NCI-H1436 (cell line): ENCODE measurements at places on chromosomes 16 and 17.

DNA sequence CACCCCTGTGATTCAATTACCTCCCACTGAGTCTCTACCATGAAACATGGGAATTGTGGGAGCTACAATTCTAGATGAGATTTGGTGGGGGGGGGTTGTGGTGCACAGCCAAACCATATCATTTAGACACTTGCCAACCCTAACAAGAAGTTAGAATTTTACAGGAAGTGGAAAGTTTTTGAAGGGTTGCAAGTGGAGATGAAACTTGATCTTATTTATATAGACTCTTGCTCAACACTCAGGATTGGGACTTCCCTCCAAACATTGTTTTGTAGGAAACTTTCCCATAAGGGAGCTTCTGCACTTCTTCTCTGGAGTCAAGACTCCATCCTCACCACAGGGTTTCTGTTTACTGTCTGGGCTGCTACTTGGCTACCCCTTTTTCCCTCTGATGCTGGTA lies 266.7 kb upstream of the CDH11 start:
- DNase-seq: no peak

GRCh38 chr16:64440421-64440831 lies 681.4 kb downstream of the CDH11 start:
- no peak for DNase-seq

DNA sequence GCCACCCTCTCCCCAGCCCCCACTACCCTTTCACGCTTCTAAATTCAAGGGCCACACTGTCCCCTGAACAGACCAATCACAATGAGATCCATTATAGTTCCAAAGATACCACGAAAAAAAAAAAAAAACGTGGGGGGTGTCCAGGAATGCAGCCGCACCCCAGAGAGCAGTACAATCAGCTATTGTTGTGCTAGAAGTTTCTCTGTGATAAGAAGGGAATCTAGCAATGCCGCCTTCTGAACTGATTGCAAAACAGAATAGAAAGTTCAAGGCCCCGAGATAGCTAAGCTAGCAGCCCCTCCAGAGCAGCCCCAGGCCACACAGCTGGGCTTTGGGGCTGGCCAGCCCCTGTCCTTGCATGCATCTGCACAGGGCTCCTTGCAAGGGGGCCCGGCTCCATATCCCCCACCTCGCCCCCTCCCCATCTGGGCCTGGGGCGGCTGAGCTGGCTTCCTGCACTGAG lies 86.9 kb upstream of the CBX4 start:
- DNase-seq: no peak

GRCh38 chr16:21071741-21072140 lies 78.9 kb downstream of the DNAH3 start:
- DNase-seq: no peak

- no peak for DNase-seq
Observed at GRCh38 chr16:23129686-23130085, 19.6 kb downstream of the USP31 start.

DNA sequence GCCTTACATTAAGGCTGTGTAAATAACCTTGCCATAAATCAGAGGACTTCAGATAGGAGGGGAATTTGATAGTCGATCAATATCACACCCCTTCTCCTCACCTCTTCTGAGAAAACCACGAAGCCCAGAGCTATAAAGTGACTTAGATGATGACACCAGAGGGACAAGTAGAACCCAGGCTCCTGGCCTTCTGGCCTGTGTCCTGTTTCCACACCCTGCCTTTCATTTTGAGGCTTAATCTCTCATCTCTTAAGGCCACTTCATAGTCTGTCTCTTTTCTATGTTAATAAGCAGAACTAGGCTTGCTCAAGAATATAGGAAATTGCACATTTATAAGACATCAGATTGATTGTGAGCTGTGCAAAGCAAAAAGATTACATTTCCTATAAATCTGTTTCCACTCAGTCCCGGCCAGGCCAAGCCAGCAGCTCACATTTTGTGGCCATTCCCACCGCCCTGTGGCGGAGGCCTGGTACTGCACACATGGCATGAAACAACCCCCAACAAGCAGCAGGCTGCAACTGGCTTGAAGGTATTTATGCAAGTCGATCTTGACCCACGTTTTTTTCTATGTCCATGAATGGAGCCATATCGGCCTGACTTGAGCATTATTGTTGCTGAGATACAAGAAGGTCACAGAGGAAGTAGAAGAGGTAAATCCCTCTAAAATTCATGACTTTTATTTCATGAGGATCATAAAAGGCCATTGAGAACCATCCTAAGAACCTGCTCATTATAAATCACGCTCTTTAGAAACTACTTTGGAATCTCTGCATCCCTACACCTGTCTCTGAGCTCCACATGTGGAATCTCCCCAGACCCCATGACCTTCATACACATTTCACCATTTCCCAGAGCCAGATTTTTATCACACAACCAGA lies 93.7 kb downstream of the PMP22 start:
- DNase-seq: no peak

DNA sequence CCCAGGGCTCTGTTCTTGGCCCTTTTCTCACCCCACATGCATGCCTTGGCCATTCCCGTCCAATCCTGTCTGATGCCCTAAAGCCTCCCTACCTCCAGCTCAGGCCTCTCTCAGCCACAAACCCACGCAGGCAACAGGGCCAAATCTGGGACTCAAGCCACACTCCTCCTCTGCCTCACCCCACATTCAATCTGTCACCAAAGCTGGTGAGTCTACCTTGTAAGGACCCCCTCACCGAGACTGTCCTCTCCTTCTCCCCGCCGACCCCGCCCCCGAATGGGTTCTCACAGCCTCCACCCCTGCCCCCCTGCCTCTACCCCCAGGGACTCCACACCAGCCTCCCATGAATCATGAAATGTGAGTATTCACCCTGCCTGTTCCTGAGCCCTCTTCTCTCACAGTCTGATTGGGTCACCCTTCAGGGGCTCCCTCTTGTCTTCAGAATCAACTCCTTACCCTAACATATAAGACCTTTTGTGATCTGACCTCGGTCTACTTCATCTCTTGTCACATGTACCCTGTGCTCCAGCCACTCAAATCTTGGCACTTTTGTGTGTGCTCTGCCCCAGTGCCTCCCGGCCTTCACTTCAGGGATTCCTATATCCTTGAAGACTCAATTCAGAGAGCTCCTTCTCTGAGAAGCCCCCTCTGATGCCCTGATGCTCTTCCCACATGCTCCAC lies 10.7 kb downstream of the EPOP start:
- no peak for DNase-seq

DNA sequence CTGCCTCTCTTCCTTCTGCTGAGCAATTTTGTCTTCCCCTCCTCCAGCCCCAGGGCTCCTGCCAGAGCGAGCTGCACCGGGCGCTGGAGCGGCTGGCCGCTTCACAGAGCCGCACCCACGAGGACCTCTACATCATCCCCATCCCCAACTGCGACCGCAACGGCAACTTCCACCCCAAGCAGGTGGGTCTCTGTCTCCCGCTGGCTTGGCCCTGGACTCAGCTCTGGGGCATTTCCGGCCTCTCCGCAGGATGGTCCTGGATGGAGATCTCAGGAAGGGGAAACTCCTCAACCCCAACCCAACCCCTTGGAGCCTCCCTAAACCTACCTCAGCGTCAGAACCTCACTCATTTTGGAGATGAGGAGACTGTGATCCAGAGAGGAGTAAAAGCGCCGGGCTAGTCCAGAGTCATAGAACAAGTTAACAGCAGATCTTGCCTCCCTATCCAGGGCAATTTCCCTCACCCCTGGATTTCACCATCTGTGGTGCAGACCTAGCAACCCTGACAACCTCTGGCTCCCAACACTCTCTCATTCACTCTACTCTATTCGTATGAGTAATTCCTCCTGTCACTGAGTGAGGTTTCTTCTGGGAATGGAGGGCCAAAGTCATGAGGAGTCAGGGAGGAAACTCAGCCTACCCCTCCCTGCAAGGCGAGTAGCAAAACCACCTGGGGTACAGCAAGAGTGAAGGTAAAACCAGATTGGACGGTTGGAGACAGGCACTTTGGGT lies 10.8 kb downstream of the IGFBP4 start:
- no peak for DNase-seq

GRCh38 chr17:41687828-41688640 lies 651 bp upstream of the EIF1 start:
- peak; percentile 79 for DNase-seq

GRCh38 chr17:4897198-4897687 lies 2.1 kb upstream of the C17orf107 start:
- no peak for DNase-seq

DNA sequence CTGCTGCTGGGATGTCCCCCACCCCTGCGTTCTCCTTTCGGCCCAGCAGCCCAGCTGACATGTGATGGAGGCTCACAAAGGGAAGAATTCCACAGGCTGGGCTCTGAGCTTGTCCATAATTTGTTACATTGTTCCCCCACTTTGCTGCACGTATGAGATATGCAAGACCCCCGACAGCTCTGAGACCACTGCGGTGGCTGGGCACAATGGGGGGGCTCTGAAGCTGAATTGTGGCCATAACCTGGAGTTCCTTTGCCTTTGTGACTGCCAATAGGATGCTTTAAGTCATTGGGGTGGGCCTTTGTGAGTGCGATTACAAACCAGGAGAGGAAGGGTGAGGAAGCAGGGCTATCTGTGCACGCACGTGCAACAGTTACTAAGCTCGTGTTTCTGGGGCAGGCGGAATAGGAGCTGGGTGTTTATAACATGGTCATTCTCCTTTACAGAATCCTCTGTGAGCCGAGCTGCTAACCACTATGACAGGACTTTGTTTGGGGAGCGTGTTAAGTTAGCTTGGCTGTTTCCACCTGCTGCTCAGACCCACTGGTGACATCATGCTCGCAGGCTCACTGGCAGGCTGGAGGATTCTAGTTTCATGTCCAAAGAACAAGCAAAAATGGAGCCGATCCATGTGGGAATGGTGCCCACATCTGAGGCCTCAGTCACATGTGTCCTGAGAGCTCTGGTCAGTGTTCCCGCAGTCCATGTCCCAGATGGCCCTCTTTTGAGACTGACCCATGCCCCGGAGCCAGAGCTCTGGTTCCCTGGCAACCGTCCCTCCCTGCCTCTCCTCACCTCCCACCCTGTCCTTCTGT lies 208.3 kb upstream of the SALL1 start:
- DNase-seq: no peak

DNA sequence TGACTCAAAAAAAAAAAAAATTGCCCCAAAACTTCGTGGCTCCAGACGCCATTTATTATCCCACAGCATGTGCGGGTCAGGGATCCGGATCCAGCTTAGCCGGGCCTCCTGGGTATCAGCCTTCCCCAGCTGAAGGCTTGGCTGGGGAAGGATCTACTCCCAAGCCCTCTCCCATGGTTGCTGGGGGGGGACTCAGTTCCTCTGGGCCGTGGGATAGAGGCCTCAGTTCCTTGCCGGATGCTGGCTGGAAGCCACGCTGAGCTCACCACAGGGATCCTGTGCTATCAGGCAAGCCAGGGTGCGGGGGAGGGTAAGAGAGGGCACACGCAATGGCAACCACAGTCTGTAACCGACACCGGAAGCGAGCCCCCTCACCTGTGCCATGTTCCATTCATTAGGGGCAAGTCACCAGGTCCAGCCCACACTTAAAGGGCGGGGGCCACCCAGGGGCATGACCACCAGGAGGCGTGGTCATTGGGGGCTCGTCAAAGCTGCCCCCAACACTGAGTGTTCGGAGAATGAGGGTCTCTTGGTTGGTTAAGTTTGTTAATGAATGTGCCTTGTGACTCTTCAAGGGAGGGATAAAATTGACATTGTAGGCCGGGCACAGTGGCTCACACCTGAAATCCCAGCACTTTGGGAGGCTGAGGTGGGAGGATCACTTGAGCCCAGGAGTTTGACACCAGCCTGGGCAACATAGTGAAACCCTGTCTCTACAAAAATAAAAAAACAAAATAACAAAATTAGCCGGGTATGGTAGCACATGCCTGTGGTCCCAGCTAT lies 210.0 kb upstream of the GSE1 start:
- no peak for DNase-seq

GRCh38 chr16:58225965-58226602 lies 28.2 kb upstream of the CSNK2A2 start:
- DNase-seq: no peak

DNA sequence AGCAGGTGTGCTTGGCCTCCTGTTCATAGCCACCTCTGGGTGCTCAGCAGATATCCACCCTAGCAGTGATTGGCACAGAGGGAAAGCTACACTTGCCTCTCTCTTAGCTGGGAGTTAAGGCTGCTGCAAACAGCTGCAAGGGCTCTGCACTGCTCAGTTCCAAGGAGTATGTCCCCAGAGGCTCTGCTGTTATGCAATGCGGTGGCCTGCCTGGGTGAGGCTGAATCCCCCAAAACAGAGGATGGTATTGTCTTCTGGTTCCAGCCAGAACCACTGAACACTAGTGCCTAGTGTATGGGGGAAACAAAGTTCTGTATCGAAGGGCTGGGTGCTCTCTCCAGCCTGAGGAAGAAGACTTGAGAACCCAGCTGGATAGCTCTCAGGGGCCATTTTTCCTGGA lies 16.8 kb downstream of the TMEM94 start:
- no peak for DNase-seq
